ENCODE measurements at places on chromosomes 4 and X.

DNA sequence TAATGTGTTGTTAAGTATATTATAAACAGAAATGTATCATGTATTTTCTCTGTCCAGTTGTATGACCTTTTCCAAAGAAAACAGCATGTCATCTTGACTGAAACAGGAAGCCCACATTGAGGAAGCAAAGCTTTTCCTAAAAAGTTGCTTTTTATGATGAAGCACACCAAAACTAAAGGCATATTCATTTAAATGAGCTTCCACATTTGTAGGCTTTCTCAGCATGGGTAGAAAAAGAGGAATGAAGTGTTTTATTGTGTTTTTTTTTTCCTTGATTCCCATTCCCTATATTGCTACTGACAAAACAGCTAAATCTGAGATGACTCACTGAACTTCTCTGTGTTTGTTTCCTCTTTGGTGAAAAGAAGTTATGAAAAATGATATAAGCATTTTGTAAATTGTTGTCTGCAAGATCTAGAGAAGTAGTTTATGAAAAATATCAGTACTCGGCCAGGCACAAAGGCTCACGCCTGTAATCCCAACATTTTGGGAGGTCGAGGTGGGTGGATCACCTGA is 32.5 kb upstream of the FRAS1 start:
- no peak for DNase-seq

- DNase-seq, result no peak
Observed at GRCh38 chr4:81723927-81724587, 252.3 kb upstream of the RASGEF1B start.

DNA sequence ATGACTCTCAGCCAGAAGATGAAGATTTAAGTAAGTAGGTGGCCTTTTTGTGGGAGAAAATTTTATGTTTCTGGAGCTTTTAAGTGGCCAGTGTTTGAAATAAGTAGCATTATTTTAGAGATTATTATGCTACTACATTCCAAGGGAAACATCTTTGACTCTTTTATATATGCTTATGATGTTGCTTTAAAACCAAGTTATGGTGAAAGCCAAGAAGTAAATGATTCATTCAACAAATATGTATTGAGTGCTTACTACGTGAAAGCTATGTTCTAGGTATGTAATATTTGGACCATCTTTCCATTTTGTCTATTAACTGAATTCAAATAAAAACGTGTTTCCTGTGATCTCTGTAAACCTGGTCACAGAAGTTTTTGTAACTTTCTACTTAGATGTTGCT is 58.3 kb downstream of the ZFX start:
- DNase-seq, result no peak

DNA sequence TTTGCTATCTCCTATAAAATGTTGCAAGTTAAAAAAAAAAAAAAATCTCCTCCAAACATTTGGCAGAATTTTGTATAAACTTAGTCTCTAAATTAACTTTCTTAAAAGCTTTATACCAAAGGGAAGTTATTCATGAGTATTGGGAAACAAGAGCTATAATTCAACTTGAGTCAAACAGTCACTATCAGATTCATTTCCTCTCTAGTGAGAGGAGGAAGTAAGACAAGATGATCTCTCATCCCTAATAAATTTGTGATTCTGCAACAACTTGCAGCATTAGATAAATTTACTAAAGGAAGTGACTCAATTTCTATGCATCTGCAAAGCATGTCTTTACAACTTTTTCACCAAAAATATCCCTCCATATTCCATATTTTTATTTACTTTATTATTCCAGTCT is 135.4 kb upstream of the GNPDA2 start:
- DNase-seq, result no peak

- DNase-seq, result no peak
Observed at GRCh38 chrX:94576367-94577004, 902.5 kb downstream of the FAM133A start.

- no peak for DNase-seq
Observed at GRCh38 chr4:168514249-168514852, 17.5 kb downstream of the PALLD start.

DNA sequence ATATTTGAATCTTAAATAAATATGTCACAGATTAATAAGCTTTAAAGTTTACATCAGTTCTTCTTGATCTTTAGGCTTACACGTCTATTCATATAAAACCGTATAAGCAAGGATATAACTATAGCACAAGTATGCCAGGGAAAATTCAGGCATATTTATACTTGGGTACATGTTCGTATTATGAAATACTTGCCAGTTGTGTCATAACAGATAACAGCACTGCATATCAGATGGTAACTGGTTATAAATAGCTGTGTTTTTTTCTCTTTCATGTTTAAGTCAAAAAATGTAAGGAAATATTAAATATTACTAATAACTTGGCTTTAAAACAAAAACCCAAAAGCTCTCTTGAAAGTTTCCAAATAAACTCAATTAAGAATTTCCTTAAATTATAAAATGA is 17.5 kb downstream of the BRWD3 start:
- DNase-seq, result no peak

- no peak for DNase-seq
Observed at GRCh38 chrX:39843318-39843717, 254.4 kb downstream of the BCOR start.

- no peak for DNase-seq
Observed at GRCh38 chr4:7155590-7156071, 36.7 kb upstream of the SORCS2 start.

GRCh38 chr4:82787342-82787741 is 11.3 kb downstream of the SCD5 start:
- no peak for DNase-seq

DNA sequence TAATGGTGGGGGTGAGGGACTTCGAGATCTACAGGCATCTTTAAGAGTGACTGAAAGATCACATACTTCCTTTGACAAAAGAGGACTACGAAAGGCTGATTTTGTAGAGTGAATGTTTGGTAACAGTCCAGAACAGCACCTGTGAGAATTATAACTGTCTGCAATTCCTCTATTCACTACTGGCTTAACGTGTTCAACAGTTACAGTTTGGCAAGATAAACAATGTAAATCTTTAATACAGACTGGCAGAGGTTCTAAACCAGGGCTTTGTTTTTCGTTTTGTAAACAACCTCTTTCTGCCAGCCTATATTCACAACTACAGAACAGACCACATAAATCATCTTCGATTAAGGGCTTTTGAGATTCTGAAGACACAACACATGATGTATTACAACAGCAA is 66.9 kb downstream of the NCAPG start:
- DNase-seq, result no peak

DNA sequence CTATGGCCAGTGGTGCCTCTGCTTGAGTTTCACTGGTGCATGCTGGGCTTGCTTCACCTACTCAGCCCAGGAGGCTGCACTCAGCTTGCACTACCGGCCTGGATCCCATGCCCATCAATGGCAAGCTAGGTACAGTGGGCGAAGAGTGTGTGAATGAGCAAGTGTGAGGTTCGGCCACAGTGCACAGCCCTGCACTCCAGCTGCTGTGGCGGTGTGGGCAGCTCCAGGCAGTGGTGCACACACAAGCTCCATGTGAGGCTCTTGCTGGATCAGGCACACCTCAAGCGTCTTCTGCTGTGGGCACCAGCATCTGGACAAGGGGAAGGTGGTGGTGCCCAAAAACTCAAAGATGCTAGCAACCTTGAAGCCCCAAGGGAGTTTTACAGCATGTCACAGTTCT is 820.9 kb upstream of the LCORL start:
- no peak for DNase-seq

DNA sequence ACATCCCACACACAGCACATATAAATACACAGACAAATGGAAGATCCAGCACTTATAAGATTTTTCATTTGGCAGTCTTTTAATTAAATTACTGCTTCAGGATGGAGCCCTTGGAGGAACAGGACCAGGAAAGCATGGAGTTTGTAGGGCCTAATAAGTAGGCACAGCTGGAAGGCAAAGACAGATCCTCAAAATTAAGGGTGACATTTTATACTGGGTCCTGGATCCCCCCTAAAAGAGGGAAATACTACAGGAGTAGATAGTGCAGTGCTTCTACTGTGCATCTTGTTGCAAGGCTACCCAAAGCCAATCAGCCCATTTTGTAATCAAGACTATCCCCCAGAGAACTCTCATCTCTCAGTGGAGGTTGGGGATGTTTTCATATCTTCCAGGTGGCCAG is 1860.7 kb upstream of the PCDH10 start:
- no peak for DNase-seq

DNA sequence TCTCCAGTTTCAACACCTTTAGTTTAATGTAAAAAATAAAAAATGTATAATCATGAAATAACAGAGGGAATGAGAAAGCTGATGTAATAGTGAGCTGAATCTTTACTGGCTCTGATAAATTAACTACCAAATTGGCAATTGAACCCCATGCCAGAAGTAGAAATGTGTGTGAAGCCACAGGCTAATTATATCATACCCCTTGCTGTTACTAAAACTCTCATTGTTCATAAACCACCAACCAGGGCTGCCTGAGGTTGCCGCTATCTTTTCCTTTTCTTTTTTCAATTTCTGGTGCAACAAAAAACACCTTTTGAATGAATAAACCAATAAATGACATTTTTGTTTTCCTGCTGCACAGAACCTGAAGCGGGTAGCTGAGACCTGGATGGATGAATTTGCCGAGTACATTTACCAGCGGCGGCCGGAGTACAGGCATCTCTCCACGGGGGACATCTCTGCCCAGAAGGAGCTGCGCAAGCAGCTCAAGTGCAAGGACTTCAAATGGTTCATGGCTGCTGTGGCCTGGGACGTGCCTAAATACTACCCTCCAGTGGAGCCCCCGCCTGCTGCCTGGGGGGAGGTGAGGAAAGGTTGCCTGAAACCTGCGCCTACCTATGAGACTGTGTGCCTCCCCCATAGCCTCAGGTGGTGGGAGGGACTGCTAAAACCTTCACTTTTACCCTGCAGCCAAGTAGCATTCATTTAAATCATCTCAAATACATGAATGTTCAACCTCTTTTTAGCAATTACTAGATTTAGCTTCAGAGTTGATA is 216.7 kb upstream of the GALNT7 start:
- no peak for DNase-seq

GRCh38 chr4:4594285-4594920 is 52.6 kb upstream of the STX18 start:
- DNase-seq, result no peak

GRCh38 chrX:57900975-57901374 is 9.3 kb downstream of the ZXDA start:
- DNase-seq, result no peak

DNA sequence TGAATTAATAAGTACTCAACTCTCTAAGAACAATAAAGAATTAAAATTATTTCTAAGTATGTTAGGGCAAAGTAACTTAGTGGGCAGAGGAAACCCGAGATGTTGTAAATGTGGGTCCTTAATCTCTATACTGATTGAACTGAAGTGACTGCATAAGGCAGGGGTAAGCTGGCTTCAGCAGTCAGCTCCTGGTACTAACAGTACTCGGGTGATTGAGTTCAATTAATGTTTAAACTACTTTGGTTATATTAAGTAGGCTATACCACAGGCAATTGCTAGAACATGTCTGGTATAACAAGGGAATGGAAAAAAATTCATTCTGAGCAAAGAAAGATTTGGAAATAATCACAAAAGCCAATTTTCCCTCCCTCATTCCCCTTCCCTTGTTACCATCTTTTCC is 90.7 kb downstream of the LNX1 start:
- no peak for DNase-seq

GRCh38 chr4:38495446-38495845 is 168.6 kb upstream of the KLF3 start:
- no peak for DNase-seq

DNA sequence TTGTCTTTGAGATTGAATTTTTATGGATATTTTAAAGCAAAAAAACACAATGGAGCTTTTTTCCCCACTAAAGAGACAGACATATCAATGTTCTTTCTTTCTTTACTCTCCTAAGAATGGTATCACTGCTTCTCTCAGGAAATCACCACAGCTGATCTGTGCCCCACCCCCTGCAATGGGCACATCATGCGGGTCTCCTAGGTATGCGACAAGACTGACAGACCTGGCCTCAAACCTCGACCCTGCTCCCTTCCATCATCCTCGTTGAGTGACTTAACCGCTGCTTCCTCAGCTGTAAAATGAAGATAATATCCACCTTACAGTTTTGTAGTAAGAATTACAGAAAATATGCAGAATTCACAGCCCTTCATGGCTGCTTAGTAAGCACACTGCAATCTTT is 58.3 kb downstream of the LEF1 start:
- DNase-seq, result no peak

DNA sequence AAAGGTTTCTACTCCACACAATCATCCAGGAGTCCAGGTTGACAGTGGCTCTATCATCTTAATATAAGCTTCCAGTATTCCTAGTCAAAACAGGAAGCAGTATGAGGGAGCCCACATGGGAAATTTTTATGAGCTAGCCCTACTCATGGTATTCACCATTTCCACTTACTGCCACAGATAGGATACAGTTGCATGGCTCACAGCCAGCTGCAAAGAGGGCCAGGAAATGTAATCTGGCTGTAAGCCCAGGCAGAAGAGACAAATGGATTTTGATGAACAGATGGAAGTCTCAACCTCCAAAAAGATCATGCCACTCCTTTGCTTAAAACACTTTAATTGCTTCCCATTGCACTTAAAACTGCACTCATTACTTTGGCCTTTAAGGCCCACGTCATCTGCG is 150.6 kb downstream of the ADAMTS3 start:
- no peak for DNase-seq

DNA sequence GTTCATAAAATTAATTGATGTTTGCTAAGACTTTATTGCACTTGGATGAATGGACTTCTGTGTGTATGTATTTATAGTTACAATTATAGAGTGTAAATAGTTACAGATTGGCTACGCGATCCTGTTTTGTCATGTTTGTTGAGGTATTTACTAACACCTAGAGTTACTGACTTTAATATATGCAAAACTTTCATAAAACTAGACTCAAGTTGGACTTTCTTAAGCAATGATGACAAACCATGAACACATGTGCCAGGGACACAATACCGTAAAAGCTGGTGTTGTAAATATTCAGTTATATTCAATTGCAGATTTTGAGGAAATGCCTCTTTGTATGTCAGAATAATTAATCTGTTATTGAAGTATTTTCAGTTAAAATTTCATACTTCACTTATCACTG is 6.1 kb downstream of the GRIA2 start:
- no peak for DNase-seq

- DNase-seq, result no peak
Observed at GRCh38 chr4:108742451-108743420, 20.1 kb downstream of the ETNPPL start.

DNA sequence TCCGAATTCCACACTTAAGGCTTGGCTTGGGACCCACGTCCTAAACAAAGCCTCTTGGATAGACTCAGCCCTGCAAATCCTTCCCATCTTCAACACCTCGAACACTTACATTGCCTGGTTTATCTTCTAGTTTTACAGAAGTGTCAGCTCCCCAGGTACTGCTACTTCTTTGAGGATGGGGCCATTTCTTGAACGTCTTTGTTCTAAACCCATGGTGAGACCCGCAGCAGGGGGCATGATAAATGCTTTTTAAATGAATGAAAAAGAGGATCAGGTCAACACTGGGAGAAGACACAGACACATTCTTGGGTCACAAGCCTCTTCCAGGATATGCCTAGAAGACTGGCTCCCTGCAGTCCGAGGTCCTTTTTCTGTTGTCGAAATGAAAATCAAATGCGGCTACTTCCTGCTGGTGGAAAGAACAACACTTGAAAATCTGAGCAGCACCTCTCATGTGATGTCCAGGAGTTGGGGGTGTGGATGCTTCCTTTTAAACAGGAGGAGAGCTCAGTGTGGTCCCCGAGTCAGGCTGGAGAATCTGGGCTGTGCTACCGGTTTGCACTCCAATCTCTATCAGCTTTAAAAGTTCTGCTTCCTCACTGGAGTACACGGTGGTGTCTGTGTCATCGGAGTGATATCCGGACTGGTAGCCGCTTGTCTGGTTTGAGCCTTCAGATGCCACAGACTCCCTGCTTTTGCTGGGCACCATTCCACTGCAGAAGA is 45.8 kb downstream of the KDR start:
- no peak for DNase-seq

Data from activated T-helper 1 cell treated with anti-CD3 and anti-CD28 coated beads, Interleukin-2, amount 50 U/mL, for 16 hours (primary cell).